ENCODE measurements at places on chromosomes 16 and 17.

DNA sequence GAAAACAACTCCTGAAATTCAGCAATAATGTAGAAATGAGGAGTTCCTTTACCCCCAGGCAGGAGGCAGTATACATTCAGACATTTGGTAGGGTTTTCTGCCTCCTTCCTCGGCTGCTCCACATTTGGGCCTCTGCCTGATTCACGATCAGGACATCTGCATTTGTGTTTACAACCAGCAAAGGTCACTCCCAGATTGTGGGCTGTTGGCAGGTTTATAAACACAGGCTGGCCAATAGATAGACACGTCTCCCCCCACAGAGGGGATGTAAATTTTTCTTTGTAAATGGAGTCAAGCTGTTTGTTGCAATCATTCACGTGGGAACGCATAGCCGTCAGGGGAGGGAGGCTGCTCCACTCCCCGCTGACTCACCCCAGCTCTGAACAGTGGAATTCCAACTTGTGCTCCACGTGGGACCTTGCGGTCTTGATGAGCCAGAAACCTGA lies 252.1 kb upstream of the N4BP1 start:
- DNase-seq: no peak

DNA sequence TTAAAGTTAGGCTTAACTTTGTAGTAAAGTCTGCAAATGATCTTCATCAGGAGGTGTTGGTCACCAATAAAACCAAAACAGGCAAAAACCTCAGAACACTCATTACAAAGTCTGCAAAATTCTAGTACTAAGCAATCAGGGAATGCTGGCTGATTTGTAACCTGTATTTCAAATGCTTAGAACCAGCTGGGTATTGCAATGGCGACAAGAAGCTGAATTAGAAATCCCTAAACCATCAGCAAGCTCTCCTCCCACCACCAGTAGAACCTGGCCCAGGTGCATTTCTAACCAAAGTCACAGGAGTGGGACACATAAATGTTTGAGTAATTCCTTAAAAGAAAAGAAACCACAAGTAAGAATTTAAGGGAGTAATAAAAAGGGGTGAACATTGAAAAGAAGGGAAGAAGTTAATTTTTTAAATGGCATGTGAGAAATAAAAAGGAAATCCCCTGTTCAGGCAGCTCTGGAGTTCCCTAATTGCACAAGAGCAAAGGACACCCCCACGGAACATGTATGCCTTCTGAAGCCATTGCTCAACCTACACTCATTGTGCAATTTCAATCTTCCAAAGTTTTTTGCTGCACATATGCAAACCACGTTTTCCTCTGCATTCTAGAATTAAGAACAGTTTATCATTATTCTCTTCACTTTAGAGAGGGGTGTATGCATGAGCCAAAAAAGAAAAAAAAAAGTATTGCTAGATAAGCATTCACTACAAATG lies 102.9 kb downstream of the HIC1 start:
- no peak for DNase-seq

- no peak for DNase-seq
These were observed 456.6 kb downstream of the CDH13 start for GRCh38 chr16:83083361-83083760.

- no peak for DNase-seq
These were observed 67.9 kb downstream of the METRNL start for GRCh38 chr17:83147280-83147679.

GRCh38 chr16:17318238-17318637 lies 152.5 kb downstream of the XYLT1 start:
- DNase-seq: no peak

- DNase-seq: no peak
These were observed 144.1 kb upstream of the CES5A start for GRCh38 chr16:56019274-56019673.
